Activated T-cell treated with anti-CD3 and anti-CD28 coated beads, Interleukin-2, amount 50 U/mL, for 72 hours (primary cell): ENCODE measurements at places on chromosomes 11 and 22.
A peak's percentile ranks its signal among the peaks of the same experiment; 100 is the strongest.

DNA sequence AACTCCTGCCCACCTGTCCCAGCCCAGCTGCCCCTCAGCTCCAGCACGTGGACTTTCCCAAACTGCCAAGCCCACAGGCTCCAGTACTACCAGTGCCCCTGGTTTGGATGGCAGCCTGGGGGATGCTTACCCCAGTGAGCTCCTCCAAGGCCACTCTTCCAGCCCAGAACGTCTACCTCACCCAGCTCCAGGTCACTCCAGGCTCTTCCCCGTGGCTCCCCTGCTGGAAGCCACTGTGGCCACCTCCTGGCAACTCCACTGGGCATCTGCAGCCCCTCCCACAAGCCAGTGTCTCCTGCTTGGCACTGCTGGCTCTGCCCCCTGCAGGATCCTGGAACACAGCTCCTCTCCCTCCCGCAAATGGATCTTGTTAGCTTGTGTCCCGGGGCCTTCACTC is 29.3 kb downstream of the LMO1 start:
- DNase-seq: no peak

DNA sequence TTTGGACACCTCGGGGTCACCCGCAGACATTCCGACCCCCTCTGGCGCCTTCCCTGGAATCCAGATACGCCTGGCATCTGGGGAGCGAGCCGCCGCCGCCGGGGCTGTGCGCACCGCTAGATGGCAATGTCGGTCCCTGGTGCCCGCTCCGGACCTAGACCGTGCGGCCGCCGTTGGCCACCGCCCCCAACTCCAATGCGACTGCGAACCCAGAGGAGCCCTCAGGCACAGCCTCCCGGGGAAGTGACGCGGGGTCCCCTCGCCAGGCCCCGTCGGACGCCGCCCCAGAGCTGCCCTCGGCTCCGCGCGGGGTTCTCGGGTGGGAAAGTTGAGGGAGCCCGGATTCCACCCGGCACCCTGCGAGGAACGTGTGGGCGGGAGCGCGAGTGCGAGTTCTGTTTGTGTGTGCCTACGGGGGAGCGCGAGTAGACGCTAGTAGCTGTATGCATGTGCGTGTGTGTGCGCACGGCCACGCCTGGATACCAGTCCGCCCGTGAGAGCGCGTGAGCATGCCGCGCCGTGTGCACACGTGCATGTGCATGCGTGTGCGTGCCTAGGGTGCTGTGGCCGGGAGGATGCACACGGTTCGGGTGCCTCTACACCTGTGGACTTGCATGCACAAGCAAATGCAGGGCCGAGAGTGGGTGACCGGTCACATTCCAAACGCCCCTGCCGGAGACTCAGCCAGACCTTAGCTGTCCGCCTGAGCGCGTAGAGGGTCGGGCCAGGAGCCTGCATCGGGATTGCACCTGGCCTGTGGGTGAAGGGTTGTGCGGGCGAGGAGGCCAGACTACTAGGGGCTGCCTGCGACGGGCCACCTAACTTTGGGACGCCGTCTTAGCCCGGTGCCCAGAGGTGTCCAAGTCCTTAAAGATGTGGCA is 1.9 kb downstream of the CHRM4 start:
- peak; percentile 75 for DNase-seq

DNA sequence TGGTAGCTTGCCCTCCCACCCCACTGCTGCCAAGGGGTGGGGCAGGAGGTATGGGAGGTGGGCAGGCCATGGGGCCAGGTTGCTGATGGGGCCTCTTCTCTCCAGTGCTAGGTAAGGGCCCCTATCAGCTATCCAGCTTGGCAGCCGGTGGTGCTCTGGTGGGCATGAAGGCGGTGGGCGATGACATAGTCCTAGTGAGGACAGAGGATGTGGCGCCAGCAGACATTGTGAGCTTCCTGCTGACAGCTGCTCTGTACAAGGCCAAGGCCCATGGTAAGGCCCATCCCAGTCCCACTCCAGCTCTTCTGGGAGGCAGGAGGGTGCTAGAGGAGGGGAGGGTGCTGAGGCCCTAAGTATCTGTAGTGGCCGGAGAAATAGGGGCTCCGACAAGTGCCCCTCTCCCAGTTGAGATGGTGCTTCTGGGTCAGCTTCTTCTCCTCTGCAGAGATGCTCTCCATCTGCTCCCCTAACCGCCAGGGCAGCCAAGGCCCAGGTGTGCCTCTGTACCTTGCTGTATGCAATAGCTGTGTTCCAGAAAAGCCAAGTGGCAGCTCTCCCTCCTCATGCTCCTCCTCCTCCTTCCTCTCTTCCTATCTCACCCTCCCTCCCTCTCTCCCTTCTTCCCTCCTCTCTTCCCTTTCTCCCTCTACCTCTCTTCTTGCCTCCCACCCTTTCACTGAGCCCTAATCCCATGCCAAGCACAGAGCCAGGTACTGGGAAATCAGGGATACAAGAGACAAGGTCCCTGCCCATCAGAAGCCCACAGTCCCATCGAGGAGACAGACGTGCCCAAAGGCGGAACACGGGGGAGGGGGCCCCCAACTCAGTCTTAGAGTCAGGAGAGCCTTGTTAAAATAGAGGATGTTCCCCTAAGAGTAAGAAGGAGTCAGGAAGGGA is 55.3 kb downstream of the OTOG start:
- no peak for DNase-seq

GRCh38 chr11:64655941-64656601 is 65.1 kb downstream of the SLC22A12 start:
- DNase-seq: no peak

DNA sequence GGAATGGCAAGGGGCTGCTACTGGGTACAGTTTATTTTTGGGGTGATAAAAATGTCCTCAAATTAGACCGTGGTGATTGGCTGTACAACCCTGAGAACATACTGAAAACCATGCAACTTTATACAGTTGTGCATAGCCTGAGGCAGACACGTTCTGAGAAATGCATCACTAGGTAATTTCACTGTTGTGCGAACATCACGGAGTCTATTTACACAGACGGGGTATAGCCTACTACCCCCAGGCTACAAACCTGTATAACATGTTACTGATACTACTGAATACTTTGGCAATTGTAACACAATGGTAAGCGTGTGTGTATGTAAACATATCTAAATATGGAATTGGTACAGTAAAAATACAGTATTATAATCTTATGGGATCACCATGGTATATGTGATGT is 23.6 kb downstream of the NARS2 start:
- no peak for DNase-seq

- DNase-seq: no peak
Measured at GRCh38 chr11:108498816-108499408, 728 bp upstream of the POGLUT3 start.

- DNase-seq: peak; percentile 30
Measured at GRCh38 chr11:124839128-124839971, 25.9 kb upstream of the ROBO3 start.

DNA sequence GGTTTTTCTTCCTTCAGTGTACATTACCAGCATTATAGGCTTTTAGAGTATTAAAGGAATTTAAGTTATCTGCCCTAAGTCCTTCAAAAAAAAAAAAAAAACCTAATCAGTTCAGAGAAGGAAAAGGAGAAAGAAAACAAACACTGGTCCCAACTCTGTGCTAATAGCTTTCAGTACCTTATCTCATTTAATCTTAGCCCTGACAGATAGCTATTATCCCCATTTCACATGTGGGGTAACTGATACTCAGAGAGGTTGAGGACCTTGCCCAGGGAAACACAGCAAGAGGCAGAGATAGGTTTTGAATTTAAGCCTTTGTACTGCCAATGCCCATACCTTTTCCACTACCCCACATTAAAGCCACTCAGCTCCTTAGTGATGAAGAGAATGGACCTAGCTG is 43.4 kb downstream of the FAT3 start:
- DNase-seq: no peak

DNA sequence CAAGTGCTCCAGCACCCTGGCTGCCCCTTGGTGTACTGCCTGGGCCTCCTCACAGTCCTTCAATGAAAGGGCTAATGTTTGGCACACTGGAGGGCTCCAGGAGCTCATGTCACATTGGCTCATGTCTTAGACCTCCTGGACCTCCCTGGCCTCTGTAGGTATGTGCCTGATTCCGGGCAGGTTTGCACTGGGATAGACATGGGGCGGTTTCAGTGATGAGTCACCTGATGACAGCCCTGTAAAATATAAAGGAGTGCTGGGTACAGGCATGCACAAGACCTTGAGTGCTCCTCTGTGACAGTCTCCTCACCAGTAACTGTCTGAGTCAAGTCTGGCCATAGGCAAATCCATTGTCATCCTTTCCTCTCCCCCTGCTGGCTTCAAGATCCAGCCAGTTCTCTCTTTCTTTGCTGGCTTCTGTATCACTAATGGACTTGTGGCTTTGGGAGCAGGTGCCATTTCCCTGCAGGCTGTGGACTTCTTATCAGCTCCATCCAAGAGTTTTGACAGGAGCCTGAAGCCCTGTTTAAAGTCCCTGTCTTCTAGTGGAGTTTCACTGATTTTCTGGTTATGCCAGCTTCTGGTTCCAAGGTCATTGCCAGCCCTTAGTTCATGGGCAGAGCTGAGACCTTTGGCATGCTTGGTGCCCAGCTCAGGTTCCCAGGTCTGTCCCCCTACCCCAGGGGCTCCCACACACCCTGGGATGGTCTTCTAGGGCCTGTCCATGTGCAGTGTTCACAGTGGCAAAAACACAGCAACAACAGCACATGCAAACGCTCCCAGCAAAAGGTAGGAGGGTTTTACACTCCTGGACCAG is 22.7 kb upstream of the P2RY2 start:
- DNase-seq: no peak

DNA sequence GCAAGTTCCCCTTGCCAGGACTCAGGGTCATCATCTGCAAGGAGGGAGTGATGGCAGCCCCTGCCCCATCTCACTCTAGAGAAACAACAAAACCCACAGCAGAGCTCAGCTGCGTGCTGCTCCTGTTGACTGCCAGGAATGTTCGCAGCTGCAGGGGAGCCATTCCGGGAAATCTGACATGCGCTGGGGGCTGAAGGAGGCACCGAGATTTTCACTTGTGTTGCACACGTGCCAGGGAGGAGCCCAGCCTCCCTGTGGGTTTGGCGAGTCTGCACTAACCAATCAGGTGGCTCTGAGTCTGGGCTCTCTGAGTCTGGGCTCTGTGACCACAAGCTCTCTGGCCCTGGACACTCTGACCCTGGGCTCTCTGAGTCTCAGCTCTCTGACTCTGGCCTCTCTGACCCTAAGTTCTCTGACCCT is 10.5 kb downstream of the FGF3 start:
- DNase-seq: no peak

DNA sequence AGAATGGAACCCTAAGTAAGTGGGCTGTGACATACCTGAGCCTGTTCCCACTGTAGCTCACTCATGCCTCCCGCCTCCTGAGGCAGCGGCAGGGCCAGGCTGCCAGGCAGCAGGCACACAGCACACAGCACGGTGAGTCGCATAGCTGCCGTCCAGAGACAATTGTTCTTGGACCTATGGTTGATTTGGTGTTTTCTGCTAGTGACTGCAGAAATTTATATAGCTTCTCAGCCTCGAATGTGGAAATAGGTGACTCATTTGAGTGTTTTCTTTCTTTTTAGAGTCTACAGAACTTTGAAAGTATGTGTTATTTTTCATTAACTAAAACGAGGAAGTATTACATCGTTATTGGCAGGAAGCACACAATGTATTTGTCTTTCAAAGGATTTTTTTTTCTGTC is at the start of gene MMP7:
Gene MMP7 (minus strand): TSS at position 190 of the 400 bp plus-strand sequence. CDS start 47 bp downstream, at position 143.
- no peak for DNase-seq

GRCh38 chr22:24420072-24420976 is 7.1 kb upstream of the ADORA2A start:
- no peak for DNase-seq
